Activated CD4-positive, alpha-beta memory T cell treated with anti-CD3 and anti-CD28 coated beads for 36 hours (primary cell): ENCODE measurements at places on chromosomes 7 and 10. TPM values are rescaled to one million over a fixed set of nuclear protein-coding genes. Genes with fewer than 3 reads are reported as not detected.

MSMB gene
- not detected for total RNA-seq

OR2A12 gene
- total RNA-seq: not detected

PLAC9 gene
- not detected for total RNA-seq

SEMA3A gene
- total RNA-seq: 0.59 TPM

DNA sequence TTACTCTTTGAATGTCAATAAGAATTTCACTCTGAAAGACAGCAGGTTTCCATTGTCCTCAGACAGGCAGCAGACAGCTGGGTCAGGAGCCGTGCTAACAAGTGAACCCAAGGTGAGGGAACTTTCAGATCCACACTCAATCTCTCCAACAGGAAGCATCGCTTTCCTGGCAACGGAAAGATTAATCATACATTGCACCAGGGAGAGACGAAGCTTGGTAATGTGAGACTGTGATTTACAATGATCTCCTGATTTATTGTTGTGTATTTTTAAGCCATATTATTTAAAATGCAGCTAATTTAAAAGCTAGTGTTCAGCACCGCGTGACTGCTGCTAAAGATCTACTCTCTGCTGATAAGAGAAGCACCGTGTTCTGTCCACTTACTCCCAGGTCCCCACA lies 17.5 kb upstream of the NOM1 start:
- no peak for DNase-seq

- no peak for DNase-seq
Measured at GRCh38 chr10:124294811-124295770, 123.6 kb downstream of the OAT start.

DNA sequence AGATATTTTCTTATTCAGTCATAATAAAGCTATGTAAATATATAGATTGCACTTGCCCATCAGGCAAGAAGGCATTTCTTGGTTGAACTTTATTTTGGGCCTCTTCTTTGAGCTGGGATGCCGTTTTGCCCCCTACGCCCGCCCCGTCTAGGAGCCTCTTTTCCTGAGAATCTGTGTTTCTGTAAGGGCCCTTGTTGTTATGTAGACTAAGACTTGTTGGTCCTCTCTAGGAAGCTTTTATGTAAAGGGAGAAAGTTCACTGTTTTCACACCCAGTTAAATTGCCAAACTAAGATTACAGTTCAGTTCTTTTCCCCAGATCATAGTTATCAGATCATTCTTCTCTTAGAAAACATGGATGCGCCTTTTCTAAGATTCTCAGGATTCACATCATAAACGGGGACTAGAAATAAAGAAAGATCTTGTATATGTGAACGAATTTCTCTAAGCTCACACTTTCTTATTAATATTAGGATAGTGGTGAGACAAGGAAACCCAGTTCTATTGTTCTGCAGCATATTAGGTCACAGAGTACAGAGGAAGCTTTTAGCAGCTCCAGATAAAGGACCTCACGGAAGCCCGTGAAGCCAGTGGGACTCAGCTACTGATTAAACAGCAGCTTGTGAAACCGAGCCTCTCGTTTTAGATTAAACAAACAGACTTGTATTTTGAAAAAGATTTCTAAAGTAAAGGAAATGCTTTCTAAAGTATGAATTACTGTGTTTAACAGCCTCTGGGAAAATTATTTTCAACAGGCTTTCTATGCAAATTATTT lies 3.8 kb downstream of the LMTK2 start:
- DNase-seq: no peak

DNA sequence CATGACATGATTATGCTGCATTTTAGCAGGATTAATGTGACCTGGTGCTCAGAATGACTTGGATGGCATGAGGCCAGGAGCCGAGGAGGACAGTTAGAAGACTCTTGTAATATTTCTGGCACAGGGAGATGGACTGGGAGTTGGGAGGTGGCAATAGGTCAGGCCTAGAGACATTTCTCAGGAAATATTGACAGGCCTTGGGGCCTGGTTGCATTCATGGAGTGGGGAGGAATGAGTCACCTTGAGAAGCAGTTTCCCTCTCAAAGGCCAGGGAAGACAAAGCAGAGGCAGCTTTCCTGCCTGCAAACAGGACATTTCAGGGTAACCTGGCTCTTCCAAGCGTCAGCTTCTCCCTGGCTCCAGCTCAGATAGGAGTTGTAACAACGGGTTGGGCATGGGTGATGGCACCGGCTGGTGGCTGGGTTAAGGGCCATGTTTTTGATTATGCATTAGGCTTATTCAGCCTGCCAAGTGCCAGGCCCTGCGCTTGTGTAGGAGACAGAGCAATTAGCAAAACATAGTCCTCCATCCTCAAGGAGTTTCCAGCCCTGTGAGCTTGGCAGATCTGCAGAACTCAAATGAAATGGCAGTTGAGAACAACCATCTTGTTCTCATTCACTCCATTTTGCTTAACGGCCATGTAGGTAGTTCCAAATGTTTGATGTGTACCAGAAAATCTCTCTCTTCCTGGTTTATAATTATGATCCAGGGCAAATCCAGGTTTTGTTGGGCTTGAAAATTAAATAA lies 38.2 kb downstream of the HK1 start:
- no peak for DNase-seq

DNA sequence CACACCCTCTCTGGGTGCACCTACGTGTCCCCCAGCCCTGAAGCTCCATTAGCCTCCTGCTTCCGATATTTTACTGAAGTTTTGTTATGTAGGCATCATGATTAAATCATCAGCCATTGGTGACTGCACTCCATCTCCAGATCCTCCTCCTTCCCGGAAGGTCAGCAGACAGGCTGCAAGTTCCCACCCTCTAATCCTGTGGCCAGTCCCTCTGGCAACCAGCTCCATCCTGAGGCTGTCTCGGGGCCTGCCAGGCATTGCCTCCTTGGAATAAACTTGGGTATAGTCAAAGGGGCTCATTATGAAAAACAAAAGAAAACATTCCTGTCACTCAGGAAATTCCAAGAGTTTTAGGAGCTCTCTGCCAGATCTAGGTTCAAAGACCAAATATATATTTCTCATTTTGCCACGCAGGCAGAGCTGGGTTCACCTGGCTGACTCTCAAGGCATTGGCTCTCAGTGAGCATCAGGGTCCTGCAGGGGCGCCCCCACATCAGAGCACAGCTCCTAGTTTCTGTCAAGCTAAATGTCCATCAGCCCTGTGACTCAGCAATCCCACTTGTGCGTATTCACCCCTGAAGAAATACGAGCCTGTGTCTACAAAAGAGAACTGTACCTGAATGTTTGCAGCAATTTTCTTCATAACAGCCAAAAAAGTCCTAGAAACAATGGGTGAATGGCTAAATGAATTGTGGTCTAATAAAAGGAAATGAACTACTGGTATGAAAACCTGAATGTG lies 27.4 kb upstream of the TMEM72 start:
- DNase-seq: no peak

GRCh38 chr7:14432924-14433323 lies 443.5 kb upstream of the ETV1 start:
- no peak for DNase-seq

DNA sequence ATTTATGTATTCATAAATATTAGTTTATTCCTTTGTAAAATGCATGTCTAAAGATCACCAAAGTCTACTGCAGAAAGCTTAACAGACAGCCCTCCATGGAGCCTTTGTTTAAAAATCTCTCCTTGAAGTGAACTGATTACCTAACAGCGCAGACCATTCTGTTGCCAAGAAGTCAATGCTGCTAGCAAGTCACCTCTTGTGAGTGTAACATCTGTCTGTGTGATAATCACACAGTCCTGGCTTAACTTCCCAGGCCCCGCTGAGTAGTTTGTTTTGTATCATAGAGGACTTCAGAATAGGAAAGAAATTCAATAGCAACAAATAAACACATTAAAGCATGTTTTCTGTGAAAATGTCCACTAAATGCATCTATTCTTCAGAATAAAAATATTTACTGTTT lies 435.3 kb upstream of the IGFBP3 start:
- no peak for DNase-seq
